Activated T-helper 1 cell treated with anti-CD3 and anti-CD28 coated beads, Interleukin-2, amount 50 U/mL, for 16 hours (primary cell): ENCODE measurements at places on chromosomes 4 and X.

GRCh38 chr4:168765726-168766125, 244.3 kb downstream of the CBR4 start:
- no peak for DNase-seq

DNA sequence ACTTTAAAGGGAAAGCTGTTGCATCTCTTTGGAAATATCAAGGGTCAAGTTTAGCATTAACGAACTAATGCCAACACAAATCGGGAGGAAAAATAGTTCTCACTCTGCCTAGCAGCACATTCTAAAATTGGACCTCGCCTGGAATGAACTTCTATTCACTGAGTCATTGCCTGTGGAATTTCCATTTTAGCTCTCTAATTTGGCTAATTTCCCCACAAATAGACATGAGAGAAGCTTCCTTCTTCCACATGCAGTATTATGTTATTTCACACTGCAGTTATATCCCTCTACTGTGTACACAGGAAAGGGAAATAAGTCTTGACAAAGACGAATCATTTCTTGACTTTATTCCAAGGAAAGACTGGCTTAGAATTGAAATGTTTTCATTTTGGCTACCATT, 9.3 kb downstream of the ZXDA start:
- DNase-seq = no peak

DNA sequence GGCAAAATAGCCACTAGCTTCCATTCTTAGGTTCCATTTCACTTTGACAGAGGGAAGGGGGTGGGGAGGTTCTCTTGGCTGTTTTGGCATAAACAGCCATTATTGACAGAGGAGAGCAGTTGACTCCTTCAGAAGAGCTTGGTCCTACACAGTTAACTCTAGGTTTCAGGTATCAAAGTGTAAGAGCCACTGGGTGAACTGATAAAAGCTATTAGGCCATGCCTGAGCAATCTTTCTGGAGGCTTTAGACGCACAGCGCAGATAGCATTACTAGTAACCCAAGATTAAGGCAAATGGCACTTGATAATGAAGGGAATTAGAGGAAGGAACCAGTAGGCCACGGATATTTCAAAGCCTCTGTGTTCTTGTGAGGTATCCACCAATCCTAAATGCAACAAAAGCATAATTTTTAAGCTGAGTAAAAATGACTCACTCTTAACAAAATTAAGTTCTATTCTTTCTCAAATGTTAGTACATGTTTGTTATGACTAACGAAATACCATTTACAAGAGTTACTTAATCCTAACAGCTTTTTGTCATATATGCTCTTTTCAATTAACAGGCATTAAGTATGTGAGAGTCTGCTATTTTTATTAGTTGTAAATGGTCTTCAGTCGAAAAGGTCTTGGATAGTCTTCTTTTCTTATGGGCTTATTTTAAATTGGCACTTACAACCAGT, 53.6 kb downstream of the SLC7A11 start:
- DNase-seq = no peak

GRCh38 chr4:122541996-122542395, 78.9 kb downstream of the IL21 start:
- no peak for DNase-seq

GRCh38 chr4:169225058-169225751, 45.6 kb downstream of the SH3RF1 start:
- DNase-seq = no peak

DNA sequence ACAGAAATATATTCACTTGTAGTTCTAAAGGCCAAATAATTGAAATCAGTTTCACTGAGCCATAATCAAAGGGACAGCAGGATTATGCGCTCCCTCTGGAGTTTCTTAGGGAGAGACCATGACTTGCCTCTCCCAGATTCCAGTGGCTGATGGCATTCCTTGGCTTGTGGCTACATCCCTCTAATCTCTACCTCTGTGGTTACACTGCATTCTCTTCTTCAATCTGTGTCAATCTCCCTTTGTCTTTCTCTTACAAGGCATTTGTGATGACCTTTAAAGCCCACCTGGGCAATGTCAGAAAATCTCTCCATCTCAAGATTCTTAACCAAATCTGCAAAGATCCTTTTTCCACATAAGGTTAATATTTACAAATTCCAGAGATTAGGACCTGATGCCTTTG, 260.2 kb downstream of the UNC5C start:
- DNase-seq = no peak

- DNase-seq = no peak
Observed at GRCh38 chr4:66681962-66682361, 863.3 kb downstream of the CENPC start.

DNA sequence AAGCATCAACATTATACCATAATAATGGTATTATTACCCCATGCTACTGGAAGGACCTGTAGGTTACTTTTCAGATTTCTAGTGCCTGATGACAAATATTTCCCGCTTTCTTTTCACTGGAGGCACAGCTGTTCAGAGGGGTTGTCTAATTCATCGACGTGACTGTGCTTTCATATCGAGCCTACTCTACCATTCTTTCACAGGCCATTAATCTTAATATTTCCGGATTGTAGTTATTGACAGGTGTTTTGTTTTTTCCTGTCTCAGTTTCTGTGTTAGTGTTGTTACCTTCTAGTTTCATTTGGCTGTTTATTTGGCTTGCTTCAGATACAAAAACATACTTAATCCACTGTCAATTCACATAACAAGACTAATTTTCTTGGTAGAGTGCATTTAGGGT, 330.9 kb downstream of the SPOCK3 start:
- DNase-seq = no peak

- DNase-seq = no peak
Observed at GRCh38 chrX:144715337-144715736, 532.0 kb upstream of the SPANXN1 start.

DNA sequence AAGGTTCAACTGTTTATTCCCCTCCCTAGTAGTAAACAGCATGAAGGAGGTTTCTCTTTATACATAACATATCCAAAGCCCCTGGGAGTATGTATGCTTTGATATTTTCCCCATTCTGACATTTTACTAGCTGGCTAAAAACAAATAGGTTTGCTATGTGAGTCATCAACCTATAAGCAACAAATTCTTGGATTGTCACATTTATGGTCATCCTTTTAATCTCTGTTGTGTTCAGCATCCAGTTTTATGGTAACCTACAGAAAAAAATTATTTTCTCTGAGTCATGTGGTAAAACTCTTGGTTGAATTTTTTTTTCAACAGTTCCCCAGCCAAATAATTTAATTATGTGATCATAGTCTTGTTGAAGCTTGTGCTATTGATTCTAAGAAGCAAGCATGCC, 734.1 kb downstream of the ADGRL3 start:
- DNase-seq = no peak

DNA sequence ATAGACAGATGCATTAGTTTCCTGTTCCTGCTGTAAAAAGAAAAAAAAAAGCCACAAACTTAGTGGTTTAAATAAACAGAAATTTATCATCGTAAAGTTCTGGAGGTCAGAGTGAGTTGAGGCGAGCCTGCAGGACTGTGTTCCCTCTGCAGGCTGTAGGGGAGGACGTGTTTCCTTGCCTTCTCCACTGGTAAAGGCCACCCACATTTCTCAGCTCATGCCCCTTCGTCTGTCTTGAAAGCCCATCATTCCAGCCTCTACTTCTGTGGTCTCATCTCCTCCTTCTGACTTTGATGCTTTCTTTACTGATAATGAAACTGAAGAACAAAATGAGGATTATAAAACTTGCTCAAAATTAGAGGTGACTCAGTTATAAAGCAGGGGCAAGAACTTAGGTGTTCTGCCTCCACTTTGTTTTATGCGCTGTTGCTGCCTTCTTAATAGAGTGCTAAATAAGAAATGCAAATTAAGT, 143.0 kb downstream of the STIM2 start:
- DNase-seq = no peak

- DNase-seq = no peak
Observed at GRCh38 chr4:182019148-182019652, 224.0 kb upstream of the TENM3 start.

GRCh38 chr4:102598086-102598761, 97.1 kb downstream of the NFKB1 start:
- DNase-seq = no peak

DNA sequence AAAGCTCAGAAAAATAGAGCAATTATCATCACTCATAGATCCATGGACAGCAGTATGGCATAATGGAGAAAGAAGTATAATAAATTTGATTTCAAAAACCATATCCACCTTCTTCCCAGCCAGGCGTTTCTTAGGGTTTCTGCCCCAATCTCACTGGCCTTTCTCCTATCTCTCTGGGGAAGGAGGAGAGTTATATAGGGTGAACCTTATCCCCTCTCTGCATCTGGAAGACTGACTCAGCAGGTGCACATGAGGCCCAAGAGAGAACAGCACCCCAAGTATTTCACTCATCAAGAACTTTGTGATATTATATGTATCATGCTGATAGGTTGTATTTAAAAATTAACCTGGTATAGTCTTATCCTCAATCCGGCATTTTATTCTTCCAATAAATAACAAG, 318.8 kb upstream of the RASGEF1B start:
- no peak for DNase-seq
